ENCODE measurements at places on chromosomes 2 and 18. TPM values are rescaled to one million over a fixed set of nuclear protein-coding genes. Genes with fewer than 3 reads are reported as not detected.

GRCh38 chr18:46297621-46298020 lies 193.4 kb downstream of the HAUS1 start:
- no peaks in the 10 kb centered on the region for H3K36me3 ChIP-seq
- H3K27me3 ChIP-seq = no peaks in the 10 kb centered on the region
- no peak for DNase-seq
- H3K27ac ChIP-seq = no peak overlapping the region
- no peaks in the 10 kb centered on the region for H3K4me1 ChIP-seq
- H3K4me3 ChIP-seq = no peak overlapping the region

SLC38A11 gene
- 1.1 TPM for polyA plus RNA-seq

- no peak overlapping the region for H3K4me3 ChIP-seq
- no peaks in the 10 kb centered on the region for H3K27me3 ChIP-seq
- no peak overlapping the region for H3K27ac ChIP-seq
- no peaks in the 10 kb centered on the region for H3K36me3 ChIP-seq
- H3K4me1 ChIP-seq = peaks cover 9% of the 10 kb centered on the region
Observed at GRCh38 chr2:128347701-128348539, 29.3 kb upstream of the HS6ST1 start.

DLGAP1 gene
- 0.61 TPM for polyA plus RNA-seq

- H3K36me3 ChIP-seq = no peaks in the 10 kb centered on the region
- no peak overlapping the region for H3K27ac ChIP-seq
- H3K4me1 ChIP-seq = no peaks in the 10 kb centered on the region
- H3K27me3 ChIP-seq = no peaks in the 10 kb centered on the region
Observed at GRCh38 chr2:9961013-9961412, 9.5 kb downstream of the GRHL1 start.

GRCh38 chr2:37244755-37245154 lies 13.3 kb downstream of the NDUFAF7 start:
- H3K27ac ChIP-seq = no peak overlapping the region
- peaks cover 6% of the 10 kb centered on the region for H3K36me3 ChIP-seq
- no peak for DNase-seq

GRCh38 chr2:138700716-138701115 lies 79.5 kb downstream of the NXPH2 start:
- H3K4me3 ChIP-seq = no peak overlapping the region
- no peak overlapping the region for H3K27ac ChIP-seq
- H3K36me3 ChIP-seq = no peaks in the 10 kb centered on the region
- no peaks in the 10 kb centered on the region for H3K4me1 ChIP-seq

TEKT4 gene
- not detected for polyA plus RNA-seq

EVX2 gene
- not detected for polyA plus RNA-seq

CHRNG gene
- not detected for polyA plus RNA-seq

DNA sequence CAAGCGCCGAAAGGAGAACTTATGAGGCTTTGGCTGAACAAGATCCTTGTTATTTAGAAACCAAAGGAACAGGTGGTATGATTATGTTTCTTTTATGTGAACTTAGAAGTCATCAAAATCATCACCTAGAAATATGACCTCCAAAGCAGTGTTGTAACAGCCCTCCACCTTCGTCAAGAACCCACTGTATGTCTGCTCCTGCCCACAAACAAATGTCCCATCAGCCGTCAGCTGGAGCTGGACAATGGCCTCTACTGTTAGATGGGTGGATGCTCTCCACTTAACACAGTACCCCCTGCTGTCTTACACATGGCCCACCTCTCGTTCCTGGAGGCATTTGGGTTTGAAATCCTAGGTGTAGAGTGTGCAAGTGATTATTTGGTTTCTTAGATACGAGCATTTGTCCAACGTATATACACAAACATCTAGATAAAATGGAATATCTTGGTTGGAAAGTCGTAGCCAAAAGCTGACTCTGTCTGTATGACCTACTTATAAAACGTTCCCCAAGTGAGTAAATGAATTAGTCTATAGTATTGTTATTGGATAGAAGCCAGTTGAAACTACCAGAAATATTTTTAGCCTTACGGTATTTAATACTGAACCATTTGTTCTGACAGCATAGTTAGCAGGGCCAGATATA lies 113.0 kb downstream of the CRIM1 start:
- no peaks in the 10 kb centered on the region for H3K27me3 ChIP-seq
- no peak overlapping the region for H3K4me3 ChIP-seq
- no peak overlapping the region for H3K27ac ChIP-seq
- peaks cover 13% of the 10 kb centered on the region for H3K36me3 ChIP-seq
- DNase-seq = peak; percentile 92

DNA sequence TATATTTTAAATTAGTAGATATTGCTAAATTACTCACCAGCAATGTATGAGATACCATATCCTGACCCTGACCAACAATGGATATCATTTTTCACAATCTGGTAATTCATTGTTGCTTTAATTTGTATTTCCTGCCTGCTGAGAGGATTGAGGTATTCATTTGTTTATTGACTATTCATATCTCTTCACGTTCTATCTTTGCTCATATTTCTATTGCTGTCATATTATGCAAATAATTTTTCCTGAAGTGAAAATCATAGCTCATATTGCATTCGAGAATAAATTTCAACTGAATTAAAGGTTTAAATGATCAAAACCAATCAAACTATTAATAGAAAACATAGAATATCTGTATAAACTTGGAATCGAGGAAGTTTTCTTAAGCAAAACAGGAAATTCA lies 31.0 kb downstream of the INO80D start:
- H3K4me3 ChIP-seq = no peak overlapping the region
- no peak for DNase-seq
- no peaks in the 10 kb centered on the region for H3K4me1 ChIP-seq
- H3K36me3 ChIP-seq = peaks cover 7% of the 10 kb centered on the region
- no peak overlapping the region for H3K27ac ChIP-seq

OLA1 gene
- polyA plus RNA-seq = 91.4 TPM

EPB41L3 gene
- 3.1 TPM for polyA plus RNA-seq

MYO3B gene
- 0.06 TPM for polyA plus RNA-seq

DNA sequence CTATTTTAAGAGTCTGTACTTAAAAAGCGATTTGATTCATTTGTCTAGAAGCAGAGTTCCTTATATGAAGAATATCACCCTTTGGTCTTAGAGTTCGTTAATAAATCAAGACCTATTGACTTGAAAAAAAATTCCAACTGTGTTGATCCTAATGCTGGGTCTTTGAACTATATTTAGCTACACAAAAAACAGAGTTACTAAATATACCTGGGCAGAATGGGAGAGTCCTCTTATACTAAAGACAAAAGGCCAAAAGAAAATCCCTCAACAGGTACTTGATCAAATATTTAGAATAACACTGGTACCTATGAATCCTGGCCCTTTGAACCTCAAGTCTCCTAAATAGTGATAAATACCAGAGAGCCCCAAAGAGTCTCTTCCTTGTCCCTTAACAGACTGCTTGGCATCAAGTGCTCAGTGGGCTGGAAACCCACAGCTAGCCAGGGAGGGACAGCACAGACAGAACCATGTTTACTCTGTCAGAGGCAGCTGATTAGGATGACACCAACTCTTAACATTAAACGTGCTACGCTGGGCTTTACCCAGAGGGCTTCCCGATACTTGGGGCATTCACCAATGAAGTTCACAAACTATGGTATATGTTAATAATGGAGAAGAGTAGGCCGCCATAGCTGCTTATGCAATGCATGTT lies 95.1 kb downstream of the FIGN start:
- no peak for DNase-seq
- H3K27ac ChIP-seq = no peak overlapping the region
- H3K27me3 ChIP-seq = no peaks in the 10 kb centered on the region
- H3K36me3 ChIP-seq = no peaks in the 10 kb centered on the region

DNA sequence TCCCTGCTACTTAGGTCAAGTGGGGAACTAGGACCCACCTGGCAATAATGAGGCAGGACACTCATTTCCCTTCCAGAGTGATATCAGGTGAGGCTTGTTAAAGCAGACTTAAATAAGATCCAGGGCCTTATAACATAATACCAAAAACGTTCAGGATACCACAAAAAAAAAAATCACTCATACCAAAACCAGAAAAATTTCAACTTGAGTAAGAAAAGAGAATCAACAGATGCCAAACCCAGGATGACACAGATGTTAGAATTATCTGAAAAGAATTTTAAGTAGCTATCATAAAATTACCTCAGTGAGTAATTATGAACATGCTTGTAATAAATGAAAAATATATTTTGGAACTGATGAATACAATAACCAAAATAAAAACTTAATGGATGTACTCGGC lies 255.6 kb upstream of the OSR1 start:
- DNase-seq = peak; percentile 79
- no peaks in the 10 kb centered on the region for H3K27me3 ChIP-seq
- H3K36me3 ChIP-seq = no peaks in the 10 kb centered on the region
- H3K4me3 ChIP-seq = no peak overlapping the region
- H3K4me1 ChIP-seq = peaks cover 16% of the 10 kb centered on the region

DNA sequence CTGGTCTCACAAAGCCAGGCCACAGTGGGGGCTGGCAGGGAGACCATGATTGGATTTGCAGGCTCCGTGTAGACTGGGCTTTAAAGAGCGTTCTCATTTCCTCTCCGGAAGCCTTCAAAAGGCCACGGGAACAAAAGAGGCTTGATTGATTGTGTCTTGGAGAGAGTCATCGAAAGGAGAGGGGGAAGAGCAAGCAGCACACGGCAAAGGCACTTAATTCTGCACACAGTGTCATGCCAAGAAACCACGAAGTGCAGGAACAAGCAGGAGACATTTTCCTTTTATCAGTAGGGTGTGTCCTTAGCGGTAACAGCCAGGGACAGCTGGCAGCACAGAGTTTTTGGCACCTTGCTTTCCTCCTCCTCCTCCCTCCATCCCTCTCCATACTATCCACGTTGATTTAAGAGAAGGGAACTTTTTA lies 47.7 kb downstream of the GLI2 start:
- no peaks in the 10 kb centered on the region for H3K36me3 ChIP-seq
- no peaks in the 10 kb centered on the region for H3K27me3 ChIP-seq
- no peak overlapping the region for H3K27ac ChIP-seq
- H3K4me3 ChIP-seq = no peak overlapping the region

KDSR gene
- 54.1 TPM for polyA plus RNA-seq

DNA sequence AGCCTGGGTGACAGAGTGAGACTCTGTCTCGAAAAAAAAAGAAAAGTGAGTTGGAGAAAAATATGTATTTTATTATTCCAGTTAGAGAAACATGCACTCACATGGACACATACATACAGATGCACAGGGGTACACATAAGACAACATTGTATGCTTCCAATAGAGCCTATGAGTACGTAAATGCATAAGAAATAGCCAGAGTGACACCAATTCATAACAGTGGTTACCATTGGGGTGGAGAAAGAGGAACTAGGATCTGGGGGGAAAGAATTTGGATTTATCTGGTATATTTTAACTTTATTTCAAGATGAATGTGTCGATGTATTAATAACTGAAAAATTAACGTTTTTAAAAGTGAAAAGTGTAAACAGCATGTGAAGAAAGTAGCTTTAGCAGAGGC lies 16.1 kb downstream of the IL36A start:
- H3K4me3 ChIP-seq = no peak overlapping the region
- no peaks in the 10 kb centered on the region for H3K4me1 ChIP-seq
- no peak for DNase-seq
- H3K36me3 ChIP-seq = no peaks in the 10 kb centered on the region

DNA sequence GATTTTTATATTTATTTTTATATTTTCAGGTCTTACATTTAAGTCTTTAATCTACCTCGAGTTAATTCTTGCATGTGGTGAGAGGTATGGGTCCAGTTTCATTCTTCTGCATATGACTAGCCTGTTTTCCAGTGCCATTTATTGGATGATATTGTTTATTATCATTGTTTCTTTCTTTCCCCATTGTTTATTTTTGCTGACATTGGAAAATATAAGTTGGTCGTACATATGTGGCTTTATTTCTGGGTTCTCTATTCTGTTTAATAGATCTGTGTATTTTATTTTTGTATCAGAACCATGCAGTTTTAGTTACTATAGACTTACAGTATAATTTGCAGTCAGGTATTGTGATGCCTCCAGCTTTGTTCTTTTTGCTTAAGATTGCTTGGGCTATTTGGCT lies 113.4 kb upstream of the VWC2L start:
- H3K36me3 ChIP-seq = no peaks in the 10 kb centered on the region
- H3K27ac ChIP-seq = no peak overlapping the region
- no peaks in the 10 kb centered on the region for H3K27me3 ChIP-seq
- H3K4me1 ChIP-seq = no peaks in the 10 kb centered on the region
- no peak for DNase-seq

HOXD8 gene
- 0.05 TPM for polyA plus RNA-seq

DNA sequence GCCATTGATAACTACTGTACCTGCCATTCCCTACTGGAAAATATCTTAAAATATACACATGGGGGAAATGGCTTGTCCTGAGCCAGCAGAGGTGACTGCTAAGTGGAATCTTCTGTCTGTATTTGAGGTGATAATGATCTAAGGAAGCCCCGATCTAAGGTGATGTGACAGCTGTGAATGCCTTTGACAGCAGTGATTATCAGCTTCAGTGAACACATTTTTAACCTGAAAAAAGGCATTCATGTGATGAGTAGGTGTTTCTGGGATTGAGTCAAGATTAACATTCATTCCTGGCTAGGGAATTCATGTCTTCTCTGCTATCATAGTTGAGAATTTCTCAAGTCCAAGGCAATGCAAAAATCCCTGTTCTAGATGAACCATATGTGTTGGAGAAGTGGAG lies 9.1 kb upstream of the MAPRE2 start:
- DNase-seq = no peak
- no peak overlapping the region for H3K27ac ChIP-seq
- H3K27me3 ChIP-seq = no peaks in the 10 kb centered on the region

ALK gene
- polyA plus RNA-seq = 0.01 TPM

DNA sequence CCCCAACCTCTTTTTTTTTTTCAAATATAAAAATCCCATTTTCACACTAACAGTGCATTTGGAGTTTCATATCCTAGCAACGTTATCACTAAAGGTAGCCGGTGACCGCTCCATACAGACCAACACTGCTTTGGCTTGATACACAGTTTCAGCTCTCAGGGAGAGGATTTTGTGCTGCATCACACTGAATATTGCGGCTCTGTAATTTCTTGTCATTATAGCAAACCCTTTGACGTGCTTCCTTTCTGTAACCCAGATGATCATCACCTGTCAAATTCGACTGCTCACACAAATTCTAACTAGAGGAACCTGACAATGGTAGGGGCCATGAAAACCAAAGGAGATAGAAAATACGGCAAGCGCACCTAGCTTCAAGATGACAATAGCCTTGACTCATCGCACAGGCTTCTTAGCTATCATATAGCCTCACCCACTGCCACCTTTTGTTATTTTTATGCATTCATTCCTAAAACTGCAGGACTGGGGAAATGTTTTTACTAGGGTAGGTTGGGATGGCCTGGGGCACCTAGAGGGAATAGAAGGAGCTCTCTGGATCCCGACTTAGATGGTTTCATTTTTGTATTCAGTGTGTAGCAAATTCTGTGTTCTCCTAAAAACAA lies 582.9 kb upstream of the PIK3C3 start:
- H3K4me3 ChIP-seq = no peak overlapping the region
- no peak for DNase-seq
- no peaks in the 10 kb centered on the region for H3K27me3 ChIP-seq
- no peaks in the 10 kb centered on the region for H3K36me3 ChIP-seq
- H3K27ac ChIP-seq = no peak overlapping the region
